Testis (tissue), 5 donors: ENCODE measurements at places on chromosomes 6 and 20.

GRCh38 chr6:704046-704445, 11.1 kb upstream of the EXOC2 start:
- DNase-seq = no peak

GRCh38 chr6:129329678-129330077, 380.3 kb downstream of the ARHGAP18 start:
- DNase-seq = no peak

- no peak for DNase-seq
These were observed 96.3 kb downstream of the LYRM2 start for GRCh38 chr6:89542081-89542857.

DNA sequence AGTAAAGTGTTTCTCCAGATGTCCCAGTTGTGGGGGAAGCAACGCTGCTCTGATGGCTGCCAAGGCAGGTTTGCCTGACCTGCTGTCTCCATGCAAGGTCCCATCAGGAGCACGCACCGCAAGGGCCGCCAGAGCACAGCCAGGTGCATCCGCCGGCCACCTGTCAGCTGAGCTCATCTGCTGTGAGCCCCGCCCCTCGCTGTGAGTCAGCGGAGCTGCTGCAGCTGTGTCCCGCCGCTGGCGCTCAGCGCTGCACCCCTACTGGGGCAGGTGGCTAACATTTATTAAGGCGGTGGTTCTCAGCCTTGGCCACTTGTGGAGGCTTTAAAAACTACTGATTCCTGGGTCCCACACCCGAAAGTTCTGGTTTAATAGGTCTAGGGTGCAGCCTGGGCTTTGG, 225.7 kb downstream of the UST start:
- DNase-seq = peak; percentile 30

GRCh38 chr6:63804381-63804956, 168.9 kb downstream of the PHF3 start:
- DNase-seq = no peak

DNA sequence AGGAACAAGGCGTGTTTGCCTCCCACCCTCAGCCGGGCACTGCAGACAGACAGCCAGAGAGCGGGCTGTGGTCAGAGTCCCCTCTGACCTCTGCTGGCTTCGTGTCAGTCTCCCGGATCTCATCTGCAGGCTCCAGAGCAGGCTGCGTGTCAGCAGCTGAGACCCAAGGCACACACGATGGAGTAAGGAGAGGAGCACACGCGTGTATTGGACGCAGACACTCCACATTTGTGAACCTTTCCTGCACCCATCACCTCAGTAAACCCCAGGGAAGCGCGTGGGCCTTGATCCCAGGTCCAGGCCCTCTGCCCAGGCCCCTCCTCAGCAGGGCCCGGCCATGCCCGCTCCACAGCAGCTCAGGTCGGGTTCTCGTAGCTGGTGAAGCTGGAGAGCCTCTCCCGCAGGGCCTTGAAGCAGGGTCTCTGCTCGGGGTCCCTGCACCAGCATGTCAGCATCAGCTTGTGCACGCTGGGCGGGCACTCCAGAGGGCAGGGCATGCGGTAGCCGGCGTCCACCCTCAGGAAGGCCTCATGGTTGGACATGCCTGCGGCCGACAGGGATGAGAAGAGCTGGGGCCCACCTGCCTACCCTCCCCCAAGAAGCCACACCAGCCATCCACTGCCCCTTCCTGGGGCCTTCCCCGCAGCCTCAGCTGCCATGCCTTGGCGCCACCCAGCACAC, 7.9 kb downstream of the PTK6 start:
- no peak for DNase-seq

DNA sequence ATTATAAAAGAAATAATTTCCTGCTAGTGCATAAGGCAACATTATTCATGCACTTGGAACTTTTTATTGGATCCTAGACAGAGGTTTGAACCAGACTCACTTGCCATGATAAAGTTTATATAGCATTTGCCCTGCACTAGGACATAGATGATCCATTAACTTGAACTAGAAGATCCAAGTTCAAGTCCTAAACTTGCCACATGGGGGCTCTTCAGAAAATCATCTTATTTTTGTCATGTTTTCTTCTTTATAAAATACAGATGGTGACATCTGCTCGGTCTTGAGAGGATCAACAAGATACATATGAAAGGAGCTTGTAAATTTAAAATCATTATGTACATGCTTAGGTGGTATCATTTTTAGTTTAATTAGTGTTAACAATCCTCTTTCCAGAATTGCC, 94.5 kb downstream of the SIM1 start:
- no peak for DNase-seq

- DNase-seq = no peak
These were observed 114.7 kb upstream of the BACH2 start for GRCh38 chr6:90411292-90411781.

DNA sequence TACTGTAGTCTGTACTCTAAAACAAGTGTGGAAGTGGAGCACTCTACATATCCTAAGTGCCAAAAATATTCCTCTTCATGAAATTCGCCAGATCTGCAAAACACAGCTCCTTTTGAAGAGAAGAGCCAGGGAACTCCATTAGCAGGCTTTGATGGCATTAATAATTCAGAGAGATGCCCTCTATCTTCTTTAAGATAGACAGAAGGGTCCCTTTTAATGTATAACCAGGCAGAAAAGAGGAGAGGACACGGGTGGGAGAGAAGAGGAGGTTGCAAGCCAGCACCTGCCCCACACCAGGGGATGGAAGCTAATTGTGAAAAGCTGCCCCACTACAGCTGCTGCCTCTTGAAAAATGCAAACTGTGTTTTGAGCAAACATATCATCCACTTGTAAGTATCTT, 3.7 kb upstream of the RFPL4B start:
- DNase-seq = no peak

DNA sequence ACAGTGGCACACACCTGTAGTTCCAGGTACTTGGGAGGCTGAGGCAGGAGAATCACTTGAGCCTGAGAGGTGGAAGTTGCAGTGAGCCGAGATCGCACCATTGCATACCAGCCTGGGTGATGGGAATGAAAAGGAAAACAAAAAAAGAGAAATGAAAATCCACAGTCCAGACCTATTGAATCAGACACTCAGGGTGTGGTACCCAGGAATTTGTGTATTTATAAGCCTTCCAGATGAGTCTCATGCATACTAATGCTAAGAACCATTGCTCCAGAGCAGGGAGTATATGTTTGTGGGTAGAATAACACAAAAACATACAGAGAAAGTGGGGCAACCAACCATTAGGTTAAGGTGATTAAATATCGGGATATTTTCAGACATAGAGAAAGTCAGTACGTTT, 36.1 kb upstream of the PLCB4 start:
- no peak for DNase-seq

DNA sequence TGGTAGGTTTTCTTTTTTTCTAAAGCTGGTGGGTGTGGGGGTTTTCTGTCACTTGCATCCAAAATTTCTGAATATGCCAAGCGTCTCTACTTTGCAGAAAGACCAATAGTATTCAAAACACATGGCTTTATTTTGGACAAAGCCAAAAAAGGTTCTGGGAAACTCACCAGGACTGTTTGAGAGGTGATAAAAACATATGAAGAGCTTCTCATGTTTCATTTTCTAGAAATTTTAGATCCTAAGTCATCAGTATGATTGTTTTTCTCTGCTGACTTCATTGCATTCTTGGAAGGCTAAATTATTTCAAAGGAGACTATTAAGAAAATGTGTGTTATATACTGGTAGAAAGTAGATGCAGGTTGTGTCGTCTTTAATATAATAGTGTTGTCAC, 51.3 kb downstream of the GCLC start:
- no peak for DNase-seq

- no peak for DNase-seq
These were observed 338.1 kb downstream of the SYNE1 start for GRCh38 chr6:152298848-152299735.

DNA sequence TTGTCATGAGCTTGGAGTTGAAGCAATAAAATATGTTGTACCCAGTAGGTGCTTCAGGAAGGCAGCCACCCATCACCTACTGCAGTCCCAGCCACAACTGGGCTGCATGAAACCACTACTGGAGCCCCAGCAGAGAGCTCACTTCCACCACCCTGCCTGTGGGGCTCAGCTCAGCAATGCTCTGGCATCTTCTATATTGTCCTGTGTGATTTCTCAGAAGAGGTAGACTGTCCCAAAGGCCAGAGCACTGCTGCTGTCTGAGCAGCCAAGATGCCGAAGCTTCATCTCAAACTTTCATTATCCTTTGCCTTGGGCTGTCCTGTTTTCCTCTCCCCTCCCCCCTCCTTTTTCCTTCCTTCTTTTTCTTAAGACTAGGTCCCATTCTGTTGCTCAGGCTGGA, 126.9 kb downstream of the DHX35 start:
- no peak for DNase-seq

- DNase-seq = no peak
These were observed 1.4 kb upstream of the KHDC1 start for GRCh38 chr6:73264446-73264845.

GRCh38 chr6:168456907-168457652, 16.1 kb downstream of the SMOC2 start:
- DNase-seq = no peak

GRCh38 chr6:13203145-13203544, 125.2 kb downstream of the TBC1D7 start:
- no peak for DNase-seq

- DNase-seq = peak; percentile 61
These were observed 79.4 kb downstream of the GFOD1 start for GRCh38 chr6:13407709-13408695.

GRCh38 chr20:51731731-51732095, 36.5 kb downstream of the ATP9A start:
- DNase-seq = peak; percentile 74

DNA sequence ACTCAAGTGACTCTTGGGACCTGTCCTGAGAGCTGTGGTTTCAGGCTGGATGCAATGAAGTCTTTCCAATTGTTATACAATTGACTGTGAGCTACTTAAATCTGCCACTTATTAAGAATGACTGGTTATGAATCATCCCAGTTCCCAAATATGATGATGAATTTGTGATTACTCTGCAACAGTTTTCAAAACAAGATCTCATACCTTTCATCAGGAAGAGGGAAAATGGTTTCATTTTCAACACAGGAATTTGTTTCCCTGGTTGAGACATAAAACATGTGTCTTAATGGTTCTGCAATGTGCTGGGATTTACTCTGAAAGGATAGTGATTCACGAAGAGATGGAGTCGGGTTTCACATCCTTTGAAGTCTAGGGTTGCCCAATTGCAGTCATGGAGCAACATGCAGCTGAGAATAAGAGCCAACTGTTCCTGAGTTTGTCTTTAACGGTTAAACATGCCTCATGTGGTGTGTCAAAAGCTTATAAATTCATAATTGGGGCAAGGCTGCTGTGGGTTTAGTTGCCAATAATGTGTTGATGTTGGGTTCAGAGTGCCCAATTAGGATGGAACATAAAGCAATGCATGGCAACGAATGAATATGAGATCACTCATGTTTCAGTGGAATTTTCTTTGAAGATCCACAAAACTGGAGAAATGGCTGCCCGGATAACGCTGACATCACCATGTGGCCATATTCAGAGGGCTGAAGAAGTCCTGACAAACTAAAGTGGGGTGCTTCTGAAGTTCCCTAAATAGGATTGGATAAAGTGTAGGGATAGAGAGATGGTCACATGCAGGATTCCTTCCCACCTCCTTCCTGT, 41.0 kb downstream of the CYP24A1 start:
- no peak for DNase-seq

GRCh38 chr20:49660912-49661311, 52.8 kb downstream of the B4GALT5 start:
- DNase-seq = no peak

DNA sequence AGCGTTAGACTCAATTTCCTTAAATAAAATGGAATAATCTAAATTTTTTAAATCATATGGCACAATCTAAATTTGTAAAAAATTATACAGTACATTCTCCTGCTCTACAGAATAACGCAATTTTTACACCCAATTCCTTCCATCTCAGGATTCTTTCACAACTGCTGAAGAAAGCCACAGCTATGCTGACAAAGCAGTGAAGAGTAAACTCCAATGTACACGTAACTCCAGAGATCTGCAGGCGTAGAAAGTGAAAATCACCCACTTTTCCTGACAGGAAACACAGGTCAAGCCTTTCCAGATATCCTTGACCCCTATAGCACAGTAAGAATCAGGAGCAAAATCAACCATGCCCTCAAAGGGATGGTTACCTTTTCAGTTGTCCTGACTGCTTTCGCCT, 27.4 kb downstream of the EPHA7 start:
- no peak for DNase-seq

- DNase-seq = no peak
These were observed 90.2 kb upstream of the TOX2 start for GRCh38 chr20:43824309-43825050.

DNA sequence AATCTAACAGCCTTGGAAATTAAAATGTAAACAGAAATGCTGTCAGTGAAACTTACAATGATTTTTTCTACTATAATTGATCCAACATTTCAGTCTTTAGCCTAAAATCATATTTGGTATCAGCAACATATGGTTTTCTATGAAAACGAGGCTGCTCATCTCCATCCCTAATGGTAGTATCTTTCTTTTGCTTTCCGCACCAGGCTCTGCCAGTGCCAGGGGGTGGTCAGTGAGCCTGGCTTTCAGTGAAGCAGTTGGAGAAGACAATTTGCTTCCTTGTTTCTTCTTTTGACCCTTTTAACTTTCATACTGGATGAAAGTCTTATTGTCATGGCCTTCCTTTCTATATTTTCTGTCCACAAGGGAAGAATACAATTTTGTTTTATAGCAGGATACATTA, 258.4 kb downstream of the ARID1B start:
- no peak for DNase-seq

DNA sequence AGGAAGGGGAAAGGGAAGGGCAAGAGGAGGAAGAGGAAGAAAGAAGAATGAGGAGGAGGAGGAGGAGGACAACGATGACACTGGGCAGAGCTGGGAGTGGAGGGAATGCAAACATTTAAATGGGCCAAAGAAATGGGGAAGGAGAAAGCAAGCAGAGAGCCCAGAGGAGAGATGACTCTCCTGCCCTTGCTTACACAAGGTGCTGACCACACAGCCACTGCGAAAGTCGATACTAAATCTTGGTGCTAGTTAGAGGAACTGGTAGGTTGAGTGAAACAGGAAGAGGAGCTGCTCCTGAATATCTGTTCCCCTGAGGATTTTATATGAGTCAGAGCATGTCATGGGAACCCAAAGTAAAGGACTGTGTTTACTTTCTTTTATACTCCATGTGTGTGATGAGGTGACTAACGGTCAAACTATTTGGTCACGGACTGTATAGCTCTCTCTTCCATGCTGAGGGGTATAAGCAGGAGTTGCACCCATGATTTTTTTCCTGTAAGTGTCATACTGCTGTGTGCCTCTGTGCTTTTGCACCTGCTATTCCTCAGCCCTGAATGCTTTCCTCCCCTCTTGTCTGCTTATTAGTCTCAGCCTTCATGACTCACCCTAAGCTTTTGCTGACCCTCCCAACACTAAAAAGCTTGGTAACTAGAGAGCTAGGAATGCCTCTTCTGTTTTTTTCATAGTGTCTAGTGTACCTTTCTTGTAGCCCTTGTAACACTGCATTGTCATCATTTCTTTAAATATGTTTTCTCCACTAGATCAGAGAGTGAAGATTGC, 9.5 kb upstream of the PAQR8 start:
- no peak for DNase-seq

DNA sequence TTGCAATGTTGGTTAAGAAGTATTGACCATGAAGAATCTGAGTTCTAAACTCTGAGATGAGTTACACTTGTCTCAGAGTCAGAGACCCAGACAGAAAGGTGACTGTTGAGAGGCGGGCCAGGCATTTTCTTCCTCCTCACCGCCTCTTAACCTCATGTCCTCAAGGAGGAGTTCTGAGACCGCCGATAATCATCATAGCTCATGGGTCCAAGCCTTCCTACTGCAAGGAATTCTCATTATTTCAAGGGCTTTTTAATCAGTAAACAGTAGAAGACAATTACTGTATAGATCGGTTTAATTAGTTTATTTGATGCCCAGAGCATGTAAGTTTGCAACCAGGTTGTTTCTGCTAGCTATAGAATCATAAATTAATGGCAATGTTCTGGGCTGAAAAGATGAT, 382.4 kb upstream of the MMS22L start:
- DNase-seq = no peak
